ENCODE measurements at places on chromosomes 1 and 21.

- no peak for DNase-seq
These were observed 60.0 kb upstream of the TMPRSS2 start for GRCh38 chr21:41567901-41568510.

- no peak for DNase-seq
These were observed 380.6 kb upstream of the ZRANB2 start for GRCh38 chr1:71461416-71461815.

- DNase-seq, result no peak
These were observed 173.4 kb downstream of the ZZZ3 start for GRCh38 chr1:77509051-77509492.

- no peak for DNase-seq
These were observed 20.2 kb upstream of the HTR1D start for GRCh38 chr1:23237508-23237907.

DNA sequence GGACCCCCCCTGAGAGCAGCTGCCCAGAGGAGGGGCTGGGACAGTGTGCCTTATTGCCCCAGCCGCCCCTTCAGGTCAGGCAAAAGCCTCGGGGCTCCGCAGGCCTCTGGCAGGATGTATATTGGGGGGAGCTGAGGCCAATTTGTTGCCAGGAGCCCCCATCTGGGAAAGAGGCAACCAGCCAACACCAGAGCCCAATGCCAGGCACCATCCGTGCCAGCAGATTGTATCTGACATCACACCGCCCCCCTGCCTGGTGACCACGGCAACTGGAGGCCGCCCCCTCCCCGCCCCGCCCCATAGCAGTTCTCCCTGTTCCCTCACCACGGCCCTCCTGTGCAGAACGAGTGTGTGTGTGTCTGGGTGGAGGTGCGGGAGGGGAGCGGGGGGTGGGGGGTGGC is 3.6 kb upstream of the PLEKHG5 start:
- DNase-seq, result no peak

- no peak for DNase-seq
These were observed 34.9 kb downstream of the ETS2 start for GRCh38 chr21:38840456-38841300.

GRCh38 chr1:24081190-24081589 is 30.7 kb downstream of the MYOM3 start:
- DNase-seq, result no peak

GRCh38 chr1:203539831-203540546 is 46.0 kb downstream of the OPTC start:
- no peak for DNase-seq

DNA sequence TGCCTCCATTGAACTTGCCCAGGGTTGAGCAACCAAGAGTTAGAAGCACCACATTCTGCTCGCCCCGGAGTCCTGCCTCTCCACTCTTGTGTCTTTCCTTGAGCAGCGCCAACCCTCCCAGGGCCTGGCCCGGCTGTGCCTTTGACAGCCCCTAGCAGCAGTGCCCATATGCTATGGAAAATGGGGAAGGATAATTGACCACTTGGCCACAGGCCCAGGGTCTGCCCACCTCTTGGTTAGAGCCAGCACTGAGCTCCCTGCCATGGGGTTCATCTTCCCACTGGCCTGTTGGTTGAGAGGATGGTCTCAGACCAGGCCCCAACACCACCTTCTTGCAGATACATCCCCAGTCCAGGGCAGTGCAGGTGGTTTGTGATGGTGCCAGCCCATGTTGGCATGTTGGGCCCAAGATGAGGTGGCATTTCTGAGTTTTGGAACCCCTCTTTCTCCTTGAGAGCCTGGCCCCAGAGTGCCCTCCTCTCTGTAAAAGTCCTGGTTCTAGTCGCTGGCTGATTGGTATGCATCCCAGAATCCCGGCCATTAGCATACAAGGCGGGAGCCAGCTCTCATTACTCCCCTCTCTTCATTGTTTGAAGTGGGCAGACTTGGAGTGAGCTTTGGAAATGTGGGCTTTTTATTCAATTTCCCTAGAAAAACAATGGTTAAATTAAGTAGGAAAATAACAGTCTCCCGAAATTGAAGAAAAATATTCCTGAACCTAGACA is 7.6 kb downstream of the ARHGEF10L start:
- DNase-seq, result no peak

- no peak for DNase-seq
These were observed 1.0 kb downstream of the ST6GALNAC5 start for GRCh38 chr1:76868154-76868882.

- DNase-seq, result no peak
These were observed 177.0 kb downstream of the HS2ST1 start for GRCh38 chr1:87091425-87091824.

GRCh38 chr1:235941876-235942624 is 75.3 kb upstream of the LYST start:
- DNase-seq, result no peak

GRCh38 chr1:231518485-231519034 is 9.9 kb upstream of the TSNAX start:
- no peak for DNase-seq

- no peak for DNase-seq
These were observed 10.2 kb upstream of the OBSCN start for GRCh38 chr1:228197555-228198147.

DNA sequence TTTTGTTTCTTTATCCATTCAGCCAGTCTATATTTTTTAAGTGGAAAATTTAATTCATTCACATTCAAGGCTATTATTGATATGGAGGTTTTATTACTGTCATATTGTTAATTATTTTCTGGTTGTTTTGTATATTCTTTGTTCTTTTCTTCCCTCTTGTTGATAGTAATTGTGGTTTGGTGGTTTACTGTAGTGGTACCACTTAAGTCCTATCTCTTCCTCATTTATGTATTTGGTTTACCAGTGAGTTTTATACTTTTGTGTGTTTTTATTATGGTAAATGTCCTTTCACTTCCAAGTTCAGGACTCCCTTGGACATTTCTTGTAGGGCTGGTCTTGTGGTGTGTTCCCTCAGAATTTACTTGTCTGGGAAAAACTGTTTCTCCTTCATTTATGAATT is 28.1 kb upstream of the PM20D1 start:
- no peak for DNase-seq

DNA sequence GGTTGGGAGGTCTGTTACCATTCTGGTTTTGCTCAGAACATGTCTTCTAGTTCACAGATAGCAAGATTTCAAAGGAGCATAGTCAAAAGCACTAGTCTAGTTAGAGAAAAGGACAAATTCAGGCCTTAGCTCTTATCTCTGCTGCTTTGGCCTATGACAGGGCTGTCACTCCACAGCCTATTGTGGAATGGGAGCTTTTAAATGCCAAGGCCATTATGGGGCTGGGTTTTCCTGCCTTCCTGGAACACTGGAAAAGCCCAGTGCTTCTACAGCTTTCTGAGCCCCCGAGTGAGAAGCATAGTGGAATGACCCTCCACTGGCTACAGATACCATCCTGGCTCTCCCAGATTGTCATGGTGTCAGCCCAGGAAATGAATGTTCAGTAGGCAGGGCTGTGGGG is 9.3 kb downstream of the MTFR1L start:
- DNase-seq, result no peak

GRCh38 chr1:44237721-44238457 is 24.6 kb downstream of the DMAP1 start:
- peak; percentile 64 for DNase-seq

- DNase-seq, result no peak
These were observed 216.6 kb downstream of the MRPL39 start for GRCh38 chr21:25390701-25391100.

GRCh38 chr1:212473729-212474128 is 41.0 kb downstream of the NENF start:
- no peak for DNase-seq

GRCh38 chr1:112614460-112615065 is 4.4 kb downstream of the ST7L start:
- DNase-seq, result no peak

All from iPS DF 6.9 (cell line).